ENCODE measurements at places on chromosomes 12 and 14.
A peak's percentile ranks its signal among the peaks of the same experiment; 100 is the strongest.

GRCh38 chr14:96191353-96191752 lies 13.3 kb upstream of the BDKRB2 start:
- no peak for DNase-seq

DNA sequence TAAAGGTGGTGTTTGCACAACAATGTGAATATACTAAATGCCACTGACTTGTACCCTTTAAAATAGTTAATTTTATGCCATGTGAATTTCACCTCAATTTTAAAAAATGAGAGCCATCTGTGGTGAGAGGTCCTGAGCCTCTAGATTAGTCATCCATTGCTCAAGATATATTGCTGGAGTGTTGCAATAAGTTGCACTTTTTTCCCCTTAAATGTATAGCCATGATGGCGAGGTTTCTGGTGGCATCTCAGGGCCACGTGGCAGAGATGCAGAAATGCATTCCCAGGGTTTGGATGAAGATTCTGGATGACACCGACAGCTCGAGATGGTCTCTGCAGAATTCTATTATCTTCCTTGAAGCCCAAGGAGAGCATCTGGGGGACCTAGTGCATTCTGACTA lies 153.7 kb downstream of the AACS start:
- DNase-seq, result no peak

DNA sequence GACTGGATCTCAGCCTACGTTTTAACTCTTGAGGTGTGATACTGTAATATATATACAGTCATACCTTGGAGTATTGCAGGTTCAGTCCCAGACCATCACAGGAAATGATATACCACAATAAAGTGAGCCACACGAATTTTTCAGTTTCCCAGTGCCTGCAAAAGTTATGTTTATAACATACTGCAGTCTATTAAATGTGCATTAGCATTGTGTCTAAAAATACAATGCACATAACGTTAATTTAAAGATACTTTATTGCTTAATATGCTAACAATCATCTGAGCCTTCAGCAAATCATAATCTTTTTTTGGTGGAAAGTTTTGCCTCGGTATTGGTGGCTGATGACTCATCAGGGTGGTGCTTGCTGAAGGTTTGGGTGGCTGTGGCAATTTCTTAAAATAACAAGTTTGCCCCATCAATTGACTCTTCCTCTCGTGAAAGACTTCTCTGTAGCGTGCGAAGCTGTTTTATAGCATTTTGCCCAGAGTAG lies 18.9 kb downstream of the PYROXD1 start:
- DNase-seq, result no peak

DNA sequence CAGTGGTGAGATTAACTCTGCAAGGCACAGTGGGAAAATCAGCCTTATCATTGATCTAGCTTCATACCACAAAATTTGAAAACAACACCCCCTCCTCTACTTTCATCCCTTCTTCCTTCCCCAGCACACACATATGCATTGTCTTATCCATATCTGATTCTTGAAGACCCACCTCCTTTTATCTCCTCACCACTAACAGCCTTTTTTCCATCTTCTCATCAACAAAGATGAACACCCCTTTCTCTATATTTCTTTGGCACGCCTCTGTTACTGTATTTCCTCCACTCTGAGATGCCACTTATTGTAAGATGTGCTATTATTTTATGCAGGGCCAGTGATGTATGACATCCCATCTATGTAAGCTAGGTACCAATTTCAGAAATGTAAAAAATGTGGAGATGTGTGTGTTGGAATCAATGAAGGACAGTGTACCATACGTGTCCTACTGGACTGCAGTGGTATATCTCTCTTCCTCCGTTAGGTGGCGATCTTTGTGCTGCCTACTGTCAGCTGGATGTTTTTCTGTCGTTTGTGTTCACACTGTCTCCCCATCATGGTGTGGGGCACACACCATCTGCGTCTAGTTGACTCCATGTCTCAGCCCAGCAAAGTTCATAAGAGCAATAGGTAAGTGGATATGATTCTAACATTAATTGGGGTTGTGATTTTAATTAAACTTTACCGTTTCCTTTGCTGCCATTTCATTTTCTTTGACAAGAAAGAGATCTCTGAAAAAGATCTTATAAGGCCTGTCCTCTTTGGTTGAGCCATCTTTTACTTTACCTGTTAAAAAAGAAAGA lies 24.0 kb downstream of the CCDC38 start:
- no peak for DNase-seq

DNA sequence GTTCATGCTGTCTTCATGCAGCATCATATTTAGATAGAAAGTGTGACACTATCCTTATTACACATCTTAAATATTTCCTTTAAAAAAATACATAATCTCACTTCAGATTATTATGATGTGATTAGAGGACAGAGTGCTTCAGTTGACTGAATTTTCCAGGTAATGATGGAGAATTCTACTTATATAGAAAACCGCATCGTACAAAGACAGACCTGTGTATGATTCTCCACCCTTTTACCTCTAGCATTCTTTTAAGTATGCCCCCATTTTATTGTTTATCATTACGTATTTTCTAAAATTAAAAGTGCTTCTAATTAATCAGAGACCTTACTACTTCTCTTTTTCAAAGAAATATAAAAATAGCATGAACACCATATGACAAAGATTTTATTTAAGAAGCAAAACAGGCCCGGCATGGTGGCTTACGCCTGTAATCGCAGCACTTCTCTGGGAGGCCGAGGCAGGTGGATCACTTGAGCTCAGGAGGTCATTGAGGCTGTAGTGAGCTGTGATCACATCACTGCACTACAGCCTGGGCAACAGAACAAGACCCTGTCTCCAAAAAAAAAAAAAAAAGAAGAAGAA lies 13.9 kb downstream of the RPS6KA5 start:
- no peak for DNase-seq

DNA sequence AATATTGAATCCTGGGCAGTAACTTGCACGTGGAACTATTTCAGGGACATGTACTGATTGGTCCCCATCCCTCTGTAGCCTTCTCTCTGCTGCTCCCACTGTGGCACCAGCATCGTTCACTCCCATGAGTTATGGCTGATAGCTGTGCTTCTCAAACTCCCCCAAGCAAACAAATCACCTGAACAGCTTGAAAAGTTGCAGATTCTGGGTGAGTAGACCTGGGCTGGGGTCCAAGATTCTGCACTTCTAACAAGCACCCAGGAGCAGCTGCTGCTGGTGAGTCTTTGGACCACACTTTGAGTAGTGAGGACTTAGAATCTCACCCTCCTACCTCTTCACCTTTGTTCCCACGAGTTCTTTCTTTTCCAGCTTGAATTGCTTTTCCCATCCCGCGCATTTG lies 49.4 kb upstream of the ZFP36L1 start:
- peak; percentile 18 for DNase-seq

DNA sequence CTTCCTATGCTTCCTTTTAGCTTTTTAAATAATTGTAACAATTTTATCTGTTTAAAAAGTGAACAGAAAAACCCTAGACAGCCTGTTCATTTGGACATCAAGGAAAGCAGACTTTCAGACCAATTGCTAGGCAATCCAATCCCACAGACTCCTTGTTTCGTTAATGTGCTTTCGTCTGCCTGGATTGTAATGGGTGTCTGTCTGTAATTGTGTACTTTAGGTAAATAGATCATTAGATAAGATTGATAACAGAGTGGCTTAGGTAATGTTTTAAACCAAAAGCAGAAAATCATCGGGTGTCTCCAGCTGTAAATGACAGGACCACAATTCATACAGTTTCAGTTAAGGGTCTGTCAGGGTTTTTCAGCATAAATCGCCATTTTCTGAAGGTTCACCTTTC lies 19.6 kb downstream of the CCDC60 start:
- no peak for DNase-seq

GRCh38 chr12:27505109-27505508 lies 18.9 kb upstream of the PPFIBP1 start:
- no peak for DNase-seq

DNA sequence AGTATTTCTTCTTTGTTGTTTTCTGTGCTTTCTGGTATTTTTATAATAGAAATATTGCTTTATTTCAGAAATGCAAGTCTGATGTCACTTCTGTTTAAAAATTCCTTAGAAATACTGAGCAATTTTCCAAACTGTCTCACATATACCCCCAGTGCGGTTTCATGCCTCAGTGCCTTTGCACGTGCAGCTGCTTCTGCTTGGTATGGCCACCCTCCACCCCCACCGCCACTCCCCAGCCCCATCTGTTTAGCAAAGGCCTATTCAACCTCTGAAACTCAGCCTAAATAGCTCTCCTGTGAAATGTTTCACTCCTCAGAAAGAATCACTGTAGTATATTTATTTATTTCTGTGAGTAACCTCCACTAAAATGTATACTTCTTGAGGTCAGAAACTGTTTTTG lies 52.3 kb downstream of the PPM1H start:
- no peak for DNase-seq

- DNase-seq, result no peak
Observed at GRCh38 chr12:72077111-72077820, 138.6 kb downstream of the TPH2 start.

DNA sequence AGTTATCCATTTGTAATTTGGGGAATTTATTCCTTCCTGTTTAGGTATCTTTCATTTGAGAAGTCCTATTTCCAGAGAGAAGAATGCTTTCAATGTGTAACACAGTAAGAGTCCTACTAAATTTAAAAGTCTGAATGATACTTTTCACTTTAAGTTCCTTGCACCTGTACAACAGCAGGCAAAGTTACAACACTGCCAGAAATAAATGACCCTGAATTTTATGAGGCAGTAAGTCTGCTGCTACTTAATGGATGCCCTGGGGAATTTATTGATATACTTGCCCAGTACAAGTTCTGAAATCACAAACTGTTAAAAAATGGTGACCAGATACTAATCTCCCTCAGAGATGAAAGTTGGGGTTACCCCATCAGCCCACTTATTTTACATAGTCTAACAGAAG lies 53.1 kb downstream of the NTS start:
- DNase-seq, result no peak

GRCh38 chr12:74379114-74379513 lies 158.5 kb upstream of the ATXN7L3B start:
- no peak for DNase-seq

- DNase-seq, result no peak
Observed at GRCh38 chr14:92969430-92969829, 46.5 kb downstream of the CHGA start.

DNA sequence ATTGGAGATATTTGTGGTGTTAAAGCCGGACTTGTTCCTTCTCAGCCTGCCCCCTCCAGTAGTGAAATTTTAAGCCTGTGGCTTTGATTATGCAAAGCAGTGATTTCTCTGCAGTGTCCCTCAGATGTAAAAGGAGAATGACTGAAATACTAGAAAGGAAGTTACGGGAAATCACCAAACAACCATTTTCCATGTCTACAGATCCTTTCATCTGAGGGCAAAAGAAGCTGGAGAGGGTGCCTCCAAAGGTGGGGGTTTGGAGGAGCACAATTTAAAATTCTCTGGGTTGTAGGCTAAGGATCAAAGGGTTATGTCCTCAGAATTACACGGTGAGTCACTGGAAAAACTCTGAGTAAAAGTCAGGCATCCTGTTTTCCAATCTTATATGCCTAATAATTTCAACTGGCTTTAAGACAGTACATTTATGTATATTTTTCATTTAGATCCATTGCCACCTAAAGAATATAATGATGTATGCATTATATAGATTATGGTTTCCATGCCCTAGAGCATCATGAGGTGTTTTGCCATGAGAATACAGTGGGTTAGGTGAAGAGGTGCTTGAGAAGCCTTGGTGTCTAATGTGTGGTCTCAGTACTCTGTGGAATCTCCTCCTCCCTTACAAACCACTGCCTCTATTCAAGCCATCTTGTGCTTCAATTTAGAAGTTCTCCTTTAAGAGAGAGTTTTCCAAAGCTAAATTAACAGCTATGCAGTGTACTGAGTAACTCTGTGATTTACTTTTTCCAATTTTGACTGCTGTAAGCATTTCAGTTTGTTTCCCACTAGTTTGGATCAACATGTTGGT lies 362.1 kb downstream of the RAD51B start:
- no peak for DNase-seq

GRCh38 chr12:26058818-26059217 lies 66.0 kb downstream of the BHLHE41 start:
- DNase-seq, result no peak

GRCh38 chr12:106276032-106276740 lies 26.3 kb upstream of the TCP11L2 start:
- no peak for DNase-seq

DNA sequence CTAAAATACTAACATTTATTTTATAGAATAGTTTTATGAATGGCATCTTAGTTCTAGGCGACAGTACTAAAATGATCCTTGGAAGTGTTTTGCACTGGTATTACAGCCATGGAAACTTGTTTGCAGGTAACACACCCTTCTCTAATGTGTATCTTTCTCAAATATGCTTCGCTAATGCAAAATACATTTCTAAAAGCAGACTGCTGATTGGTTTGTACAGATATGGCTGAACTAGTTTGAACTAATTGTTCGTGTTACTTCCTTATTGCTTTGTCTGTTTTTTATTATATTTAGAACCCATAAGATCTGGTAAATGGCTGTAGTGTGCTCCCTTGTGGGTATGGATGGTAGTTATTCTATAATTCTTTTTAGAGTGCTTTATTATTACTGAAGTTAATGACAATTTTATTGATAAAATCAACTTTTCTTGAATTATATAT lies 53.0 kb downstream of the ATF7IP start:
- DNase-seq, result no peak

DNA sequence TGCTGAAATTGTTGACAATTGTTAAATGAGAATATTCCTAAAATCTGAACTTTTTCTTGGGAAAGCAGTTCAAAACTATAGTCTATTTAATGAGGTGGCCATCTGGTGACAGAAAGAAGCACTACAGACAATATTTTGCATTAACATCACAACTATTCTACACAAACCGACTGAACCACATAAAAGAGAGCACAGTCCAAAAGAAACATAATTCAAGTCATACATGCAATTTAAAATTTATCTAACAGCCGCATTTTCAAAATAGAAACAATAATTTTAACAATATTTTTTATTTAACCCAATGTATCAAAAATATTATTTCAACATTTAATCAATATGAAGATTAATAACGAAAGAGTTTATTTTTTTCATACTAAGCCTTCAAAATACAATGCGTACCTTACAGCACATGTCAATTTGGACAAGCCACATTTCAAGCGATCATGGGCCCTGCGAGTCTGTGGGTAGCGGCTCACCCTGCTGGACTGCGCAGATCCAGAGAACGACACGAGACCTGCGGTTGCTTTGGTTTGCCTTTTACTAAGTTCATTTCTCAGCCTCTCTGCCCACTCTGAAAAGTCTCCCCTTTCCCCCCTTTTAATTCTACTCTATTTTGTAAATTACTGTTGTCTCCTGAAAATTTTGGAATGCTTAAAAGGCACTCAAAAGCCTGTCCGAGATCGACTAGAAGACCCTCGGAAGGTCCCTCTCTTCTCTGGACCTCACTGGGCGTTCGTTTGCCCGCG lies 947 bp upstream of the LRRC9 start:
- peak; percentile 39 for DNase-seq

- no peak for DNase-seq
Observed at GRCh38 chr14:72666610-72667009, 227.3 kb downstream of the DPF3 start.

DNA sequence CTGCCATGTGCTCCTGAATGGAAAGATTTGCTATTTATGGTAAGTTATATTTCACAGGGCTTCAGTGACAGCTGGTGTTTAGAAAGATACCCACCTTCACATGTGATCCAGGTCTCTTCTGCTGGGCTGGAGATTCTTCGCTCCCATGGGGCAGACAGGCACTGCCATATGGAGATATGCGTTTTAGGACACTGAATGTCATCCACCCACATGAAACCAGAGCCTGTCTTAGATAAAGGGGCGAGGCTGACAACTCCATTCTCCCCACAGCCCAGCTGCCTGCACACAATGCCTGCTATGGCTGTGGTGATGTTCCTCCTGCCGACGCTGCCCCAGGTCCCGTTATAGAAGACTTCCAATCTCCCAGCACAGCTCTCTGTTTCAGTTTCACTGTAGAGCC lies 69.4 kb downstream of the ACSM4 start:
- DNase-seq, result peak; percentile 83

GRCh38 chr12:83826112-83826511 lies 1086.5 kb downstream of the SLC6A15 start:
- DNase-seq, result no peak

Data from DMS 273 treated with DMSO at 0.1 percent for 48 hours (cell line).